ENCODE measurements at places on chromosomes 5 and 9. TPM values are rescaled to one million over a fixed set of nuclear protein-coding genes. Genes with fewer than 3 reads are reported as not detected.

The FREM1 gene
- 60.5 TPM for total RNA-seq

The TAF11L9 gene
- total RNA-seq: not detected

The NR3C1 gene
- total RNA-seq: 29.2 TPM

The ECSCR gene
- total RNA-seq: 0.29 TPM

The CARTPT gene
- not detected for total RNA-seq

The MEGF10 gene
- 3.0 TPM for total RNA-seq

The BASP1 gene
- 140 TPM for total RNA-seq

The TIGD6 gene
- total RNA-seq: 4.7 TPM

The ASPN gene
- 0.86 TPM for total RNA-seq

The LECT2 gene
- not detected for total RNA-seq

The DDX4 gene
- total RNA-seq: 0.18 TPM

The PCDHB10 gene
- total RNA-seq: 11.7 TPM

The NSG2 gene
- total RNA-seq: not detected

The SLC35D2 gene
- total RNA-seq: 22.0 TPM

The DDX41 gene
- 91.2 TPM for total RNA-seq

The C9 gene
- not detected for total RNA-seq

The ADAMTS12 gene
- 13.5 TPM for total RNA-seq

The SLC6A18 gene
- total RNA-seq: not detected

The WWC1 gene
- 29.9 TPM for total RNA-seq

The DNAH5 gene
- 0.34 TPM for total RNA-seq

The MTMR12 gene
- 23.8 TPM for total RNA-seq

The FAM169A gene
- total RNA-seq: 23.5 TPM

The TMEM174 gene
- not detected for total RNA-seq

The KIF24 gene
- total RNA-seq: 3.9 TPM

The MELK gene
- 14.8 TPM for total RNA-seq

The SLC6A7 gene
- not detected for total RNA-seq

The BRIX1 gene
- total RNA-seq: 31.7 TPM

The SOHLH1 gene
- total RNA-seq: not detected

The GDA gene
- total RNA-seq: 0.58 TPM

The CHSY3 gene
- 3.6 TPM for total RNA-seq

The ANKRD34B gene
- not detected for total RNA-seq

The SPAAR gene
- 0.14 TPM for total RNA-seq

The TAF1L gene
- total RNA-seq: not detected

The ERMP1 gene
- 25.2 TPM for total RNA-seq

The MOB3B gene
- total RNA-seq: 14.6 TPM

The DOLPP1 gene
- 21.5 TPM for total RNA-seq

The WDR38 gene
- total RNA-seq: not detected
